Activated T-helper 1 cell treated with Interleukin-2 at 50 U/mL for 16 hours (primary cell): ENCODE measurements at places on chromosomes 7 and 10.
A peak's percentile ranks its signal among the peaks of the same experiment; 100 is the strongest.

- no peak for DNase-seq
Measured at GRCh38 chr10:51074238-51075028, at the start of gene PRKG1. Gene PRKG1, plus strand, starts transcription at chr10:51074487.

DNA sequence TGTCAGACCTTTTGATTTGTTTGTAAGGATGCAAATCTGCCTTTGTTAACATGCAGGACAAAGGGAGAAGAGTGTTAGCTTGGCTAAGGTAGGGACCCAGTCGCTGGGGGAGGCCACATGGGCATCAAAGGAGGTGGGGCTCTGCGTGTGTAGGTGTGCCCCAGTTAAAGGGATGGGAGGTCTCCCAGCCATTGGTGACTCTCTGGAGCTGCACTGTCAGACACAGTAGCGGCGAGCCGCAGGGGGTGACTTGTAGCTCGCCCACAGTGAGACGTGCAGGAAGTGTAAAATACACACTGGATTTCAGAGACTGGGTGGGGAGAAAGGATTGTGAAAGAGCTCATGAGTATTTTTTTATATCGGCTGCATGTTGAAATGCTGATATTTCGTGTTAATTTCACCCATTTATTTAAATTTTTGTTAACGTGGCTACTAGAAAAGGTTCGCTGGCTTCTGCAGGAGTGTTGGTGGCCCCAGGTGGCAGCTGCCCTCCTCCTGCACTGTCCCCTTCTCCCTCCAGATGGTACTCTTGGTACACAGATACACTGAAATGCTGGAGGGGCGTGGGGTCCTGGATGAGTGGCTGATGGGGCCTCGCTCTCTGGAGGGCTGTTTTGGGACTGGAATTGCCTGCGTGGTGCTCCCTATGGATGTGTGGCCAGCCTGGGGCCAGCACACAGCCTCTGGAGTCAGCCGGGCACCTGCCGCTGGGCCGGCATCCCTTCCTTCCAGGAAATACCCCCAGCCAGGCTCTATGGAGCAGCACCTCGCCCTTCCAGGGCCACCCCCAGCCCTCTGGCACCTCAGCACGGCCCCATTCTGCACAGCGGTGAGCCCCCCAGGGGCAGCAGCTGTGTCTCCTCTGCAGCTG is 59.2 kb downstream of the LHPP start:
- DNase-seq, result no peak

DNA sequence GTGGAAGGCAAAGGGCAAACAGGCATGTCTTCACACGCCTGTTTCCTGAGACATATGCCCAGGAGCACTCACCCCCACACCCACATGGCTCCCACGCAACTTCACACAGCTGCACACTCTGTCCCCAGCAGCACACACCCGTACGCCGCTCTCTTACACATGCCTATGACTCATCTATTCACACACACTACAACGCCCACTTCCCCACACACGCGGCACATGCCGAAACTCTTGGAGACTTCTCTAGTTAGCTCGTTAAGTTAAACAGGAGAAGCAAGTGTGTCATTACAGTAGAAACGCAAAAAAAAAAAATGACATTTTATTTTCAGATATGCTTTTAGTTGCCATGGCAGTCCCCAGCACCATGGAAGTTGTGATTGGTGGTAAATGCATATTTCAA is 6.7 kb downstream of the CALN1 start:
- DNase-seq, result no peak

- no peak for DNase-seq
Measured at GRCh38 chr7:36034020-36034419, 119.0 kb upstream of the EEPD1 start.

DNA sequence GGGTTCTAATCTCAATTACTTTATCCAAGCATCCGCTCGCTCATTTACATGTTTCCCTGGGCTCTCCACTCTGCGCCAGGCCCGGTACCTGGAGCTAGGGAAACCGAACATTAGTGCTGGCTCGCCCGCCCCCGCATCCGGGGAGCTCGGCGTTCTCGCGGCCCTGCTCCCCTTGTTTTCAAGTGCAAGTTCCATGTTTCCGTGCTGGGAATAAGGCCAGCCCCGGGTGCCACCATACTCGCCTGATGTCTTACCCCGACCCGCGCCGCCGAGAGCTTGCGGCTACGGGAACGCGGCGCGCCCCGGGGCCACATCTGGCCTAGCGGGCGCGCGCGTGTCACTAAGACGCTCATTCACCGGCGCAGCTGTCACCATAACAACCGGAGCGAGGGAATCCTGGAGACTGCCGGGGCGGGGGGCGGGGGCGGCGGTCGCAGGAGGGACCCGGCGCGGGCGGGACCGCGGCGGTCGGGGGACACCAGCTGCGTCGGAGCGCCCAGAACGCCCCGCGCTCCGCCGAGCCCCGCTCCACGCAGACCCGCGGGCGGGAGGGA is at the start of gene NEURL1:
TSS of gene NEURL1 (plus strand) at position 344 of the 554 bp plus-strand sequence. CDS start 683 bp downstream, outside the sequence.
- no peak for DNase-seq

- DNase-seq, result no peak
Measured at GRCh38 chr10:35752469-35753461, 110.7 kb upstream of the FZD8 start.

- DNase-seq, result peak; percentile 27
Measured at GRCh38 chr7:1920266-1920681, 250.2 kb downstream of the ELFN1 start.

GRCh38 chr10:31819391-31819820 is 109.2 kb downstream of the ARHGAP12 start:
- DNase-seq, result no peak

- no peak for DNase-seq
Measured at GRCh38 chr10:77899080-77899477, 27.5 kb downstream of the DLG5 start.

DNA sequence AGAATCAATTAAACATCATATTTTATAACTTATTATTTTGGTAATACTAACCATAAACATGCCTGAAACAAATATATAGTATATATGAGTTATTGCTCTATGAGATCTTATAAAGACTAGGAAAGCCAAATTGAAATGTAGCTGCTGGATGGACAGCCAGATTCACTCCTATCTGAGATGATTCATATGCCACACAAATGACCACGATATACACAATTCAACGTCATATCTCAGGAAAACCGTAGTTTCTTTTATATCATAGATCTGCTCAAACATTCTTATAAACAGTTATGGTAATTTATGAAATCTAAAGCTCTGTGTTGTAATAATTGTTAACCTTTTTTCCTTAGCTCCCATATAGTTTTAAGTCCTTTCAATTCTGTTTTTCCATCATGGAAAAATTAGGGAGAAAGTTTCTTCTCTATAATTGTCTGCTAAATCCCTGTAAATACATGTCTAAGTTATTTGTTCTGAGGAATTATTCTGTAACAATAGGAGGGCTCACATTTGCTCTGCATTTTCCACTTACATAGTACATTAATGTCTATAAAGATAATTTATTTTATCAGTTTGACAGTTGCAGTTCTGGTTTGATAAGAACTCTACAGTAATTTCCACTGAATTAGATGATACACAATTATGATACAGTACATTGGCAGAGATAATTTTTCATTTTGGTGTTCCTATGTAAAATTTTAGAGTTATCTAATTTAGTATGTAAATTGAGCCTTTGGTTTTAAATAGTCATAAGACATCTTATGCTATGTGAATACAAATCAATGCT is 42.7 kb downstream of the GNAT3 start:
- DNase-seq, result no peak

DNA sequence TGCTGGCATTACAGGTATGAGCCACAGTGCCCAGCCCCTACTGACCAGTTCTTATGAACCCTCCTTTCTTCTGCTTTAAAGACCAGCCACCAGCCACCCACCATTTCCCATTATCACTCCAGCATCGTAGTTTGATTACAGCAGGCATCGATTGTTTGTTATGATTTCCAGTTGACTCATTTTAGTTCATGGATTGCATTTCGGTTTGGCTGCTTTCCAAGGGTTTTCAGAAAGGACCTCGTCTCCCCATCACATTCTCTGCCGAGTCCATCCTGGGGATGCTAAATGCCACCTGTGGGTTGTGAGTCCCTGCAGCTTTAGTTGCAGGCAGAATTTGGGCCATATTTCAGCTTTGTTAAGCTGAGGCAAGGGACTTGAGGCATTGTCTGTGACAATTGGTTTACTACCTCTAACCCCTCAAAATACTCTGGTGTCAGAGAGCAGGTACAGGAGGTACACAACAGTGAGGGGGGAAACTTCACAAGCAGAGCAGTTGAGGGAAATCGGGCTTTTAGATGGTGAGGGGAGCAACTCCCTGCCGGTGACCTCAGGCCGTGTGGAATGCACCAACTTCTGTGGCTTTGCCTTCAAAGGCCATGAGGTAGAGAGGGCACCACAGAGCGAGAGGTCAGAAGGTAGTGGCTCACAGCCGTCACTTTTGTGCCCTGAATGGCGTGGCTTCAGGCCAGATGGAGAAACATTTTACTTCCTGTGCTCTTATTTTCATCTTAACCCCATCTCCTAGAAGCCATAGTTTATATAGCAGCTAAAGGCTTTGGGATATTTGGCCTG is 203.8 kb downstream of the CCDC3 start:
- DNase-seq, result no peak

- no peak for DNase-seq
Measured at GRCh38 chr7:54811846-54812254, 52.8 kb upstream of the SEC61G start.

- DNase-seq, result no peak
Measured at GRCh38 chr7:87831097-87831496, 45.1 kb downstream of the SLC25A40 start.

- no peak for DNase-seq
Measured at GRCh38 chr7:71772779-71773178, 639.4 kb downstream of the CALN1 start.

DNA sequence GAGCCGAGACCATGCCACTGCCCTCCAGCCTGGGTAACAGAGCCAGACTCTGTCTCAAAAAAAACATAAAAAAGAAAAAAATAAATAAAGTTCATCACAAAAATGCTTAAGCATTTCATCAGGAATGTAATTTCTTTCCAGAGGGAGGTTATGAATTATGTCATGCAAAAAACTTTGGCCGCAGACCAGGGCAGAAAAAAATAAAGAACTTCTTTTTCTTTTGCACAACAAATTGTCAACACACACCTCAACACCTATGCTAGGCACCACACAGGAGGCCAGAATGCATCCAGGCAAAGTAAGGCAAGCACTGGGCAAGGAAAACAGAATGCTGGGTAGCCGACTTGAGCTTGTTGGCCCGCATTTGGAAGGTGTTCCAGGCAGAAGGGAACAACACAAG is 3.9 kb downstream of the C10orf62 start:
- DNase-seq, result no peak

DNA sequence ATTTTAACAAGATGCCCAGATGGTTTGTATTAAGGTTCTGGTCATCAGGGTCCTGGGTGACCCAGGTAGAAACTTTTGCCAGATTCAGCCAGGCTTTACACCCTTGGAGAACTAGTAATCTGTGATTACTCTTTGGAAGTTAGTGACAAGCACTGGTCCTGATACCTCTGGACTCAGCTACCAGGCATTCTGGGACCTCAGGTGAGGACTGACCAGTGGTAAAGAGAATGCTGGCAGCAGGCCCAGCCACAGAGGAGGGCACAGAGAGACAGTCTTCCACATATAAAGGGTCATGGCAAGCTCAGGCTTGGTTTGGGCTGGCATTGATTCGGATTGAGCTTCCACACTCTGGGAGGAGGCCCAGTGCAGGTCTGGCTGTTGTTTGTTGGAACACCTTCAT is 112.0 kb upstream of the CHST15 start:
- DNase-seq, result no peak

- no peak for DNase-seq
Measured at GRCh38 chr7:50699143-50699542, 83.6 kb downstream of the GRB10 start.

GRCh38 chr7:12162415-12163113 is 48.5 kb upstream of the TMEM106B start:
- no peak for DNase-seq

DNA sequence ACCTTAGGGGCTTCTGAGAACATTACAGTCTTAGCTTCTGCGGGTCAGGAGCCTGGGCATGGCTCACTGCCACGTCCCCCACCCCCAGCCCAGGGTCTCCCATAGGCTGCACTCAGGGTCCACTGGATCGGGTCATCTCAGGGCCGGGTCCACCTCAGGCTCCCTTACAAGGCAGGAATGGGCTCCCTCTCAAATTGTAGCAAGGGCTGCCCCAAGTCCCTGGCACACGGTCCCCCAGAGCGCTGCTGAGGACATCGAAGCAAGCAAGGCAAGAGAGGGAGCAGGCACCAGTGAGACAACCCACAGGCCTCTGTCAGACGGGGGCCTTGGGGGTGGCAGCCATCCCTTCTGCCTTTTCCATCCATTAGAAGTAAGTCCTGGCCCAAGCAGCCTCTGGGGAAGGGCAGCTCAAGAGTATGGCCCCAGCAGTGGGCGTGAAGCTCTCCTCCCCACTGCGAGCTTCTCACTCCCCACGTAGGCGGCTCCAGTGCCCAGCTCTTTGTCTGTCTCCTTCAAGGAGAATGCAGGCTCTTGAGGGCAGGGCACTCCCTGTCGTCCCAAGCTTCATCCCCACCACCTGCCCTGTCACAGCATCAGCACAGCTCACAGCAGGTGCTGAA is 18.0 kb upstream of the RET start:
- no peak for DNase-seq

GRCh38 chr7:22137026-22137425 is 191.3 kb upstream of the CDCA7L start:
- DNase-seq, result no peak

DNA sequence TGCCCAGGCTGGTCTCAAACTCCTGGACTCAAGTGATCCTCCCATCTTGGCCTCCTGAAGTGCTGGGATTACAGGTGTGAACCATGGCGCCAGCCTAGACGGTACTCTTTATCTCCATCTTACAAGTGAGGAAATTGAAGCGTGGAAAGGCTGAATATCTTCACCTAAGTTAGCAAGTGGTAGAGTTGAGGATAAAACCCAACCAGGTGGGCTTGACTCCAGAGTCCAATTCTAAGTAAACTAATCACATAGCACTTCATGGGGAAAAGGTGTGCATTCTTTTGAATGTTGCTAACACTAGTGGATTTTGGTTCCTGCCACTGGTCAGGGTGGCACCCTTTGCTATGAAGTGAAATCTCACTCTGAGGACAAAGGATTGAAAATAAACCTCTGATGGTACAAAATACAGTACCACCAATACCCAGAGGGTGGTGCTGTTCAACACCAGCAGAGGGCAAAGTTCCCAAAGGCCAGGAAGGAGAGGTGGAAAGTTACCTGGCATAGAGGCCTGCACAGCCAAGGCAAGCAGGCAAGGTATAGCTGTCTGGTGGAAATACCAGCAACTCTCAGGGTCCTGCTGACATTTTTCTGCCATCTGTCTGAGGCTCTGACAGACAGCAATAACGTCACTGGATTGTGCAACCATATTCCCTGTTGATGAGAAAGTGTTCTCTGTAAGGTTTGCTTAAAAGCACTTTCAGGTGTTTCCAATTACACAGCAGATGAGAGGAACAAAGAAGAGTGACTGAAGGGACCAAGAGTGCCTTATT is 17.6 kb downstream of the ZDHHC16 start:
- DNase-seq, result no peak
